WTC11 (cell line): ENCODE measurements at places on chromosomes 12 and 14. TPM values are rescaled to one million over a fixed set of nuclear protein-coding genes. Genes with fewer than 3 reads are reported as not detected.

DNA sequence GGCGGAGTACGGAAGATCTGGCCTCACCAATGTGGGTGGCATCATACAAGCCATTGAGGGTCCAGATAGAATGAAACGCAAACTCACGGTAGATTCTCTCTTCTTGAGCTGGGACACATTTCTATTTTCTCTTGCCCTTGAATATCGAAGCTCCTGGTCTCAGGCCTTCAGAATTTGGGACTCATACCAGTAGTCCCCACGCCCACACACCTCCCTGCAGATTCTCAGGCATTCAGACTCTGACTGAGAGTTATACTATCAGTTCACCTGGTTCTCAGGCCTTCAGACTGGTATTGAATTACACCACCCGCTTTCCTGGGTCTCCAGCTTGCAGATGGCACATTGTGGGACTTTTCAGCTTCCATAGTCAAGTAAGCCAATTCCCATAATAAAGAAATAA is 37.8 kb downstream of the EIF2S3B start:
- H3K36me3 ChIP-seq = no peaks in the 10 kb centered on the region
- no peak overlapping the region for H3K27ac ChIP-seq
- DNase-seq = no peak
- no peaks in the 10 kb centered on the region for H3K4me1 ChIP-seq
- H3K4me3 ChIP-seq = no peak overlapping the region

DNA sequence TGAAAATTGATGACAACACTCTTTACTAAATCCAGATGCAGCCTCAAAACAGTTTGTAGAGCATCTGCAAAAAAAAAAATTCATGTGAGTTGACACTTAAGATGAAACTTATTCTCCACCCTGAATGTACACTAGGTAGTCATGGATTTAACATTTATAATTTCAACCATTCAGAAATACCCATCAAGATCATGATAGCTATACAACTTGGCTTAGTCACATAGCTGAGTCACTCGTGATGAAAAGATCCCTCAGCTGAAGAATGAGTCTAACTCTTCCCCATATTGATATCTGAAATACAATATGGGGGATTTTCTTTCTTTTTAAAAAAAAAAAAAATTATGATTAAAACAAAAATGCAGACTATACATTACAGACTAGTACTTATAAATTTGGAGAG is 104.8 kb upstream of the PLEKHG7 start:
- peaks cover 29% of the 10 kb centered on the region for H3K36me3 ChIP-seq
- H3K27ac ChIP-seq = no peak overlapping the region
- H3K4me1 ChIP-seq = no peaks in the 10 kb centered on the region
- DNase-seq = no peak

LUM gene
- 0.28 to 0.73 TPM (median 0.64 TPM) in 3 replicates for total RNA-seq

DNA sequence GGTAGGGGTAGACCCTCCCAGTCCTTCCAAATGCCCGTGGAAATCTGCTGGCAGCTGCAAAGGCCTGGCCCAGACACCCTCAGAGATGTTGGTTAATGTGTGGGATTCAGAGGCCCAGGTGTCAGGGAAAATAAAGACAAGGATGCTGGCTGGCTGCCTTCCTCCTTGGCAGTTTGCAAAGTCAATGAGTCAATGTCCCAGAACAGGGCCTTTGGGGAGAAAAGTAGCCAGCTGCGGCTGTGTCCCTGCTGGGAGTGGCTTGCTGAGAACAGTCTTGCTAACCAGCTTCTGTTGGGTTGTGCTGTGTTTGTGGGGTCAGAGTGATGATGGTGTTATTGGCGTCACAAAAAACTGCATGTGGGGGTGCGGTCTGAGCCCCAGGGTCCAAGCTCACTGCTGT is 29.2 kb downstream of the GLRX5 start:
- DNase-seq = no peak
- no peak overlapping the region for H3K27ac ChIP-seq
- H3K4me3 ChIP-seq = no peak overlapping the region
